NCI-H2081 treated with DMSO at 0.1 percent for 48 hours (cell line): ENCODE measurements at places on chromosomes 5 and 9.

- no peak for DNase-seq
These were observed 64.5 kb downstream of the TUSC1 start for GRCh38 chr9:25613709-25614108.

- no peak for DNase-seq
These were observed 281.7 kb downstream of the TMEM38B start for GRCh38 chr9:105975886-105976645.

DNA sequence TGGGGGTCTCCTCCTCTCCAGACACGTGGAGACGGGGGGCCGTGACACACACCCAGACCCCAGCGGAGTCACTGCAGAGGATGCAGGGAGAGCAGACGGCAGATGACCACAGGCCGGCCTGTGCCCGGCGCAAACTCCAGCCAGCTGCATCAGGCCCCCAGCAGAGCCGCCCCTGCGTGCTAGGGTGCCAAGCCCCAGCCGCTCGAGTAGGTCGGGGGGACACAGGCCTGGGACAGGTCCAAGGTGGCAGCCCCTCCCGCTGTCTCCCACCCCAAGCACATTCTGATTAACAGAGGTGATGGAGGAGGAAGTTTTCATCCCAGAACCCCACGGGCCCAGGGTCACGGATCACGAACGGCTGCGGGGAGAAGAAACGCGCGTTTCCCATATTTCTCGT, 14.4 kb downstream of the NACC2 start:
- DNase-seq = no peak

DNA sequence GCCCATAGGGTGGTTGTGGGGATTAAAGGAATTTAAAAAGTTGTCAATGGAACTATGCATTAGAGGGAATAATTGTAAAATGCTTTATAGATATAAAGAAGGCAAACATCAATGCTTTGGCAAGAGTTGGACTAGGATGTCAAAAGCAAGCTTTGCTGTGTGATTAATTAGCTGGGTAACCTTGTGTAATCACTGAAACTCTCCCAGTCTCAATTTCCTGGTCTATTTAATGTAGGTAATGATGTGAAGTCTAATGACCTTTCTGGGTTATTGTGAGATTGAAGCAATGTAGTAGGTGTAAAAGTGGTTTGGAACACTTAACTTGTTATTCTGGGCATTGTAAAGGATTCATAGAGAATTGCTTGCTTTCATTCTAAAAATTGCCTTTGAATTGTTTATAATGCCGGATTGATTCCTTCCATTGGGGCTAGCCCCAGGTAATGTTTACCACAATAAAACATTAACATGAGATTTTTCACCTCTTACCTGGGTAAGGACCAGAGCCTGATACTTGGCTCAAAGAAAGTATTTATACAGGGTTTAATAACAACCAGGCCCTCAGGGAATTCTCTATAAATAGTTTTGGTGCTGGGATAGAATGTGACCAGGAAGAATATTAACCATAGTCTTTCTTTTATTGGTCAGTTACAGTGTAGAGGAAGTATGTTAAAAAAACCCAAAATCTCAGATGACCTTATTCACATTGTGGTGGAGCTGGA, 30.0 kb upstream of the CLINT1 start:
- peak; percentile 37 for DNase-seq

GRCh38 chr9:135037521-135038250, 49.8 kb upstream of the OLFM1 start:
- no peak for DNase-seq

DNA sequence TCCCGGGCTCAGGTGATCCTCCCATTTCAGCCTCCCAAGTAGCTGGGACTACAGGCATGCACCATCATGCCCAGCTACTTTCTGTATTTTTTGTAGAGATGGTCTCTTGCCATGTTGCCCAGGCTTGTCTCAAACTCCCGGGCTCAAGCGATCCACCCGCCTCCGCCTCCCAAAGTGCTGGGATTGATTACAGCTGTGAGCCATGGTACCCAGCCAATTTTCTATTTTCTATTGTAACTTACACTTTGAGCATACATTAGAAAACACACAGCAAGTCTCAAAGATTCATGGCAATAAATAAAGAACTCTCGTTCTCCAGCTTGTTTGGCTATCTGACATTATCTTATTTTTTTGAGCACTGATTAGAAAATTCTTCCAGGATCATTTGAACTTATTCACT, 228.7 kb downstream of the ADAMTS6 start:
- no peak for DNase-seq

GRCh38 chr9:109969573-109970237, 189.7 kb downstream of the PALM2AKAP2 start:
- DNase-seq = no peak

- no peak for DNase-seq
These were observed 28.1 kb downstream of the FYB1 start for GRCh38 chr5:39191216-39191615.

DNA sequence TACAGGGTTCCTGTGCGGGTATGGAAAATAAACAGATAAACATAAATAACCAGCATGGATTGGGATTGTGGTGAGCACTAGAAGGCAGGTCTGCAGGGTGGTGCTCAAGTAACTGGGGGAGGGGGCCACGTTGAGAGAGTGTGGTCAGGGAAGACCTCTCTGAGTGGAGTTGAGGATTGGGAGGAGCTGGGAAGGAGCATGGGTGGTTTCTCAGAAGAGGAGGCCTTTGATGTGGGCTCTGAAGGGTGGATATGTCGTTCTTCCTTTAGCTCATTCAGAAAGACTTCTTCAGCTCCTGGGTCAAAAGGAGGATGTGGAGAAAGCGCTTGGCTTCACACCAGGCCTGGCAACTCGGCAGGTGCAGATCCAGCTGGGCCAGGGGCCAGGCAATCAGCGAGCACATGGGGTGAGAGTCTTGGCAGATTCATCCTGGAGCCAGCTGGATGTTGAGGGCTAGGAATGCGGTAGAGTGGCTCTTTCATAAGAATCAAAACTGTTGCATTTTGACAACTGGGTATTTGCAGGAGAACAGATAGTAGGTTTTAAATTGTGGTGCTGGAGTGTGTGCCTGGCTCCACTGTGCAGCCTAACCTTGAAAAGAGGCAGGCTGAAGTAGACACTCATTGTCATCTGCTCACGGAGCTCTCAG, 71.7 kb downstream of the PCSK5 start:
- DNase-seq = no peak

DNA sequence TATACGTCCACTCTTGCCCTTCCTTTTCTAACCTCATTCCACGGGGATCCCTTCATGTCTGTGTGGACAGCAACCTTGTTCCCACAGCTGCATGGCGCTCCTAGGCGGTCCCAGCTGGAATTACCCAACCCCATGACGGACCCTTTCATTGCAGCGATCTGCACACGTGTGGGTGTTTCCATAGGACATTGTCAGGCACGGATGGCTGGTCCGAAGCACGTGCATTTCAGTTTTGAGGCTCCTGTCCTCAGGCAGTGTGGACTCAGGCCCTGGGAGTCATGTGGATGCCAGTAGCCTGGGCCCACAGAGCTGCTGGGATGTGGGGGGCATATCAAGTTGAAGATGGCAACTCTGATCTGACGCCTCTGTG, 15.0 kb downstream of the CARD19 start:
- no peak for DNase-seq

DNA sequence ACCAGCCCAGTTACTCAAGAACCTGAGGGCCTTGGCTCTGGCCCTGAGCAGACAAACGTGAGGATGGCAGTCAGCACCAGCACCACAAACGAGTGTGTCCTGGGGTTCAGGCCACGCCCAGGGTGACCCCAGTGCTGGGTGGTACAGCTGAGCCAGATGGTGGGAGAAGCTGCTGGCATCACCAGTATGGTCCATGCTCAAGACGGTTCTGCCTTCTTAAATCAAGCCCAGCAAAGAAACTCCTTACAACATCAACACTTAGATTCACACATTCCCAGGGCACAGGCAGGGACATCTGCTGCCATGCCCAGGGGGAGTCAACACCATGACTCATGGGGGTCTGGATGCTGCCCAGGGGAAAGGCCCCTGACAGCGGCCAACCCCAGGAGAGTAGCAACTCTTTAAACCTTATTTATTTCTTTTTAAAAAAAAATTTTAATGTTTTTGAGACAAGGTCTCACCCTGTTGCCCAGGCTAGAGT, 31.3 kb downstream of the IPPK start:
- no peak for DNase-seq

- no peak for DNase-seq
These were observed 109.0 kb downstream of the ENTREP1 start for GRCh38 chr9:69433968-69434367.

DNA sequence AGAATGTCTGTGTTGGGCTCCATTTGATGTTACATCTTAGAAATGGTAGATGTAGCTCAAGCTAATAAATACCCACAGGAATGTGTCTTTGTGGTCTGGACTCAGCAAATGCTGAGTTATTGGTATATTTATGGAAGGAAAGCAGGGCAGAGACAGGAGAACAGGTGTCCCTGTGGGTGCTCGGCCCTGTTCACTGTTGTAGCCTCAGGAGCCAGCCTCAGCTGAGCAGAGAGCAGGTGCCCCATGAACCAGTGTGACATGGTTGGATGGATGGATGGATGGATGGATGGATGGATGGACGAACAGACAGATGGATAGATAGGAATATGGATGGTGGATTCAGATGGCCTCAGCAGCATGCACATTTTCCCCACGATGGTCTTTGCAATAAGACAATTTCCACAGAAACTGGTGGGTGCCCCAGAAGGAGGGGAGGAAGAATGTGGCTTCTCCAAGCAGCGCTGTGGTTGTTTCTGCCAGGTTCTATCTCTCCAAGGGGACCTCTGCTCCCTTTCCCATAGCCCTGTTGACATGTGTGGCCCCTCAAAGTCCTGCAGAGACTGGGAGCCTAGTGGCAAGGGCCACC, 8.2 kb upstream of the IRF1 start:
- no peak for DNase-seq

DNA sequence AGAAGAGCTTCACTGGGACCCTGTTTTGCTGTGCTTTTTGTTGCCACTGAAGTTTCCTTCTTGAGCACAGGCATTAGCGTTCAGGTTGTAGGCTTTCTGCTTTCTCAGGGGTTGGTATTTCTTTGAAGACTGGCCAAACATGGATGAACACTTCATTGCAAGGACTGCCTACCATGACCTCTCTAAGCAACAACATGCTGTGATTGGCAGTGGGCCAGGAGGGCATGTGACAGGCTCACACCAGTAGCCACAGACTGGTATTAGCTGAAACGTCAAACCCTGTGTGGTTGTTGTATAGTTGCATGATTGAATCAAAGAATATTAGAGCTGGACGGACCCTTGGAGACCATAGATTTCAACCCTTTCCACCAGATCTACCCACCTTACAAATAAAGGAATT, 20.0 kb upstream of the MLANA start:
- no peak for DNase-seq

GRCh38 chr9:130116346-130116745, 55.9 kb upstream of the NCS1 start:
- no peak for DNase-seq

DNA sequence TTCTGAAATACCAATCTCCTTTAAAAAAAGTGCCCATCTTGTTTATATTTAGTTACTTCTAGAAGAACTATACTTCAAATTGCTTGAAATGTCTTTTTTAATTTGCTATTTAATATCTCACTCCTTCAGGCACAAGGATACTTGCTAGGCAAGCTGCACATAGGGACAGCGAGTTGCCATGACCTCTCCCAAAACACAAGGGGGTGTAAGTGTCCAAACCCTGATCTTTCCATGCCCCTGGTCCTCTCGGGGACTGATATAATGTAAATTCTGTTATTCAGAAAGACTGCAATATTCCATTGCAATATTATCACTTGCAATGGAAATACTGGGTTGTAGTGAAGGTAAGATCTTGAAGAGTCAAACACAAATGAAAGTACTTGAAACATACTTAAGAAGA, 480.4 kb downstream of the CETN3 start:
- DNase-seq = no peak

- DNase-seq = no peak
These were observed 36.1 kb upstream of the CCNG1 start for GRCh38 chr5:163401271-163401670.

DNA sequence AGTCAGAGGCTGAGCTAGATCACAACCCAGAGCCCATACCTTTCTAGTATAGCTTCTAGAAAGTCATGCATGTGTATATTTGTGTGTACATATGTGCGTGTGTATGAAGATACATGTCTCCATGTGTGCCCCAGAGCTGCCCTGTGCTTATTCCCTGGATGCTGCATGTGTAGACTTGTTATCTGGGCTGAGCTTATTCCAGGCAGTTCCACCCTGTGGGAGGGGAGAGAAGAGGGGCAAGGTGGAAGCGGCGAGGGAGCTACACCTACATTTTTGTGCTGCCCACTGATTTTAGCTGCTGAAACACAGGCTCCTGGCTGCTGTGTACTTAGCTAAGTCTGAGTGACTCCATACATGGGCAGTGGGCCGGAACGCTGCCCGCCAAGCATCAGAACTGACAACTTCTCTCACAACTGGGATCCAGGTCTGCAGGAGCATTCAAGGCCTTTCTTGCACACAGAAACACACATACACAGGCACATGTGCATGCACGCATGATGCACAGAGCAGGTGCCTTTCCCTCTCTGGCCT, 38.0 kb upstream of the XPA start:
- DNase-seq = no peak

- no peak for DNase-seq
These were observed 4.5 kb downstream of the SNX30 start for GRCh38 chr9:112755016-112755427.

GRCh38 chr9:137674307-137674975, 55.6 kb downstream of the EHMT1 start:
- no peak for DNase-seq

- no peak for DNase-seq
These were observed 621.3 kb upstream of the ZNF608 start for GRCh38 chr5:125367702-125368101.

GRCh38 chr9:137326445-137327065, 24.5 kb upstream of the NRARP start:
- DNase-seq = no peak

DNA sequence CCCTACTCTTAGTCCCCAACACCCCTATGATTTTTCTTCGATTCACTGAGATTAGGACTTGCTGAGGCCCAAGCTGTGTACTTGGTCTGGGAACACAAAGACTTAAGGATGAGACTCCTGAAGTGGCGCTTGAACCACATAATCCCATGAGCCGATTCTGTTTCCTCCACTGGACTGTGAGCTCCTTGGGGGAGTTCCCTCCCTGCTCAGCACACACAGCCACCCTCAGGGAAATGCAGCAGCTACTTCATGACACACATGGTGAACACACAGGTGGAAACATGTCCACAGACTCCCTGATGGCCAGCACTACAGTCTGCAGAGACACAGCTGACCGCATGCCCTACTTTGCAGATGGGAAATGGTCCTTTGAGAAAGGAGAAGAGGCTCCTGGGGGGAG, 101.1 kb downstream of the C5orf15 start:
- no peak for DNase-seq

DNA sequence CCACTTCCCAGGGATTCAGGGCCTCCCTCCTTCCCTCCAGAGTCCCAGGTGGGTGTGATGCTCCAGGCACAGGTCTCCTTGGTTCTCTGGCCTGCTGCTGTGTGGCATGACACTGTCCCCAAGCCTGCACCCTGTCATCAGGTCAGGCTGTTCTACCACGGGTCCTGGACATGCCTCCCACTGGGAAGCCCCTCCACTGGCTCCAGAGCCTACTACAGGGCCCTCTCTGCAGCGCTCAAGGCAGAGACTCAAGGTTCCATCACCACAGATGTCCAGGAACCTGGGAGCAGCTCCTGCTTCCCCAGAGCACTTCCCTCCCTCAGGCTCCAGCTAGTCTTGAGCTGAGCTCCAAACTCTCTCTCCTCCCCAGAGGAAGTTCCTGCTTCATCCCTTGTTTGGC, 237.3 kb downstream of the PBX3 start:
- DNase-seq = no peak

GRCh38 chr5:127068493-127069214, 4.6 kb downstream of the C5orf63 start:
- no peak for DNase-seq

- no peak for DNase-seq
These were observed 403.3 kb downstream of the PLK2 start for GRCh38 chr5:58056546-58056945.

- no peak for DNase-seq
These were observed 16.5 kb downstream of the HBEGF start for GRCh38 chr5:140329739-140330481.
